Chondrocyte (in vitro differentiated cells): ENCODE measurements at places on chromosomes 4 and X. TPM values are rescaled to one million over a fixed set of nuclear protein-coding genes. Genes with fewer than 3 reads are reported as not detected.

Gene NDST3
- 1.2 to 1.7 TPM (median 1.3 TPM) in 3 replicates for total RNA-seq

DNA sequence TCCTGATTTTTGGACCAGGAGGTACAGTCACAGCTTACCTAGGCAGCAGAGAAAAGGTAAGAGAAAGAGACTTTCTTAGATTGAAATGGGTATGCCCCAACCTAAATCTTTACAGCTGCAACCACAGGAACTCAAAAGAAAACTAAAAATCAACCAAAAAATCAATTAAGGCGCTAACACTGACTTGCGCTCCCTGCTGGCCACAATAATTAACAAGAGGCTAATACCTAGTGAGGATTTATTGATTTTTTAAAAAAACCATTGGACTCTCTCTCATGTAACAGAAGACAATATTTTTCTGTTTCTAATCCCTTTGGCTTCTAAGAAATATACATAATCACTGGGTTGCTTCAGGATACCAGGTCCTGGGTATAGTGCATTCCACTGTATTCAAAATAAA lies 153.9 kb upstream of the TENM3 start:
- DNase-seq = no peak

DNA sequence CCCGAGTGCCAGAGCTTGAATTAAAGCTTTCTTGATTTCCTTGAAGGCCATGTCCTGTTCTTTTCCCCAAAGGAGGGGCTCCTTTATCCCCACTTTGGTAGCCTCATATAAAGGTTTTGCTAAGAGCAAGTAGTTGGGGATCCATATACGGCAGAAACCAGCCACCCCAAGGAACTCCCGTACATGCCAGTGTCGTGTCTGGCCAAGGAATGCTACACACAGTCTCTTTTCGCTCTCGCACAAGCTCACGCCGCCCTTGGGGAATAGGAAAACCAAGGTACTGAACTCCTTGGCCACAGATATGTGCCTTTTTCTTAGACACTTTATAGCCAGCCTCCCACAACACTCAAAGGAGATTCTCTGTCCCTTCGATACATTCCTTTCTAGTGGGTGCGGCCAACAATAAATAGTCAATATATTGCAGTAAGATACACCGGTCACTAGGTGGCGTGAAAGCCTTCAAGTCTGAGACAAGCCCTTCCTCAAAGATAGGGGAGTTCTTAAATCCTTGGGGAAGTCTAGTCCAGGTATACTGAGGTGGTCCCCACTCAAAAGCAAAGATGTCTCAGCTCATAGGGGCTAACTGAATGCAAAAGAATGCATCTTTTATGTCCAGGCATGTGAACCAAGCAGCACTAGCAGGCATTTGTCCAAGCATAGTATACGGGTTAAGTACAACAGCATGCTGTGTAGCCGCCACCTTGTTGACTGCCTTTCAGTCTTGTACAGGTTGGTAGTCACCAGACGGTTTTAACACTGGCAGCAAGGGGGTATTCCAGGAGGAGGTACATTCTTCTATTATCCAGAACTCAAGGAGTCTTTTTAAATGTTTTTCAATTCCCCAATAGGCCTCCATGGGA lies 57.8 kb upstream of the XAGE1B start:
- DNase-seq = no peak

GRCh38 chrX:108299101-108299591 lies 139.1 kb downstream of the COL4A6 start:
- no peak for DNase-seq

DNA sequence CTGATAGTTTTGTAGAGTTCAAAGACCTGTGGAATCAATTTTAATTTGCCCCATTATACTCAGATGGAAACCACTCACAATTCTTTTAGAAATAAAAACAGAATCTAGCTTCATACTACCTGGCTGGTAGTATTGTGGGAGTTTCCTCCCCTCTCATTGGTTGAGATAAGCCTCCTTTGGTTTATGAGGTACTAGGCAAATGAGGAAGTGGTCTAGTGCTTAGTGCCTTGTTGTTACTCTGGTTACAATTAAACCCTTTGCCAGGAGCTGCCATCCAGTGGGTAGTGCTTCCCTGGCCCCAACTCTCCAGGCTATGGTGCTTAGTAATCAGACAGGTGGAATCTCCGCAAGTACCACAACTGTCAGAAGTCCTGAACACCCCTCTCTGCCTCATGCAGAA lies 118.3 kb downstream of the CDKL5 start:
- DNase-seq = no peak

DNA sequence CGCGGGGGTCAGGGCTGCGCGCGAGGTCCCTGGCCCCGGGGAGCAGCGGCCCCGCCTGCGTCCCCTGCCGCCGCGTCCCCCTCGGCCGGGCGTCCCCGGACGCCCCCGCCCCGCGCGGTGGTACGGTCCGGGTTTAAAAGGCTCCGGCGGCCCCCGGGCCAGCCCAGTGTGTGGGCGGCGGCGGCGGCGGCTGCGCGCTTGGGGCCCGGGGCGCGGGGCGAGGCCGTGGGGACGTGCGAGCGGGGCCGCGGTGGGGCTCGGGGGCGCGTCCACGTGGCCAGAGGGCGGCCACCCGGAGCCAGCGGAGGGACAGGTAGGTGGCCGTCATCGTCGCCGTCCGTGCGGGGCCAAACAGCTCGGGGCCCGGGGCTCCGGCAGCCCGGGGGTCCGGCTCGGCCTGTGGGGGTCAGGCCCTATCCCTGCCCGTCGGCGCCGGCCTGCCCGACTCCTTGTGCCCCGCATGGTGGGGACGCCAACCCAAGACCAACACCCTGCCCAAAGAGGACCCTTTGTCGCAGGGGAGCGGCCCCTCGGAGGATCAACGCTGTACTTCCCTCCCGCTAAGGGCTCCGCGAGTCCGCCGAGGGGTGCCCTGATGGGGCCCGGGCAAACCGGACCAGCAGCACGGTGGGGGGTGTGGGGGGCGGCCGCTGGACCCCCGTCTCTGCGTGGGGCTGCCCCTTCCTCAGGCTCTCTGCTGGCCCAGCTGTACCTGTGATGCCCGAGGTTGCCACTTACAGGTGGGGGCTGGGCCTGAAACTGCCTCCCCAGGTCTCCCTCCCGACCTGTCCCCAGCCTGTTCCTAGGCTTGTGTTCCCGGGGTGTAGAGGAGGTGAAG lies at the start of gene PLXNA3:
PLXNA3 (plus strand) TSS at position 166 of the 838 bp plus-strand sequence. CDS start 1,903 bp downstream, outside the sequence.
- DNase-seq = no peak
